Activated naive CD4-positive, alpha-beta T cell treated with Interleukin-2 at 50 U/mL for 16 hours (primary cell): ENCODE measurements at places on chromosomes 5 and 9.

GRCh38 chr9:129558551-129559505, 62.1 kb downstream of the C9orf50 start:
- no peak for DNase-seq

GRCh38 chr9:20925256-20926045, 106.0 kb downstream of the HACD4 start:
- DNase-seq: no peak

- peak; percentile 49 for DNase-seq
These were observed 55.3 kb downstream of the FYB1 start for GRCh38 chr5:39164016-39164415.

DNA sequence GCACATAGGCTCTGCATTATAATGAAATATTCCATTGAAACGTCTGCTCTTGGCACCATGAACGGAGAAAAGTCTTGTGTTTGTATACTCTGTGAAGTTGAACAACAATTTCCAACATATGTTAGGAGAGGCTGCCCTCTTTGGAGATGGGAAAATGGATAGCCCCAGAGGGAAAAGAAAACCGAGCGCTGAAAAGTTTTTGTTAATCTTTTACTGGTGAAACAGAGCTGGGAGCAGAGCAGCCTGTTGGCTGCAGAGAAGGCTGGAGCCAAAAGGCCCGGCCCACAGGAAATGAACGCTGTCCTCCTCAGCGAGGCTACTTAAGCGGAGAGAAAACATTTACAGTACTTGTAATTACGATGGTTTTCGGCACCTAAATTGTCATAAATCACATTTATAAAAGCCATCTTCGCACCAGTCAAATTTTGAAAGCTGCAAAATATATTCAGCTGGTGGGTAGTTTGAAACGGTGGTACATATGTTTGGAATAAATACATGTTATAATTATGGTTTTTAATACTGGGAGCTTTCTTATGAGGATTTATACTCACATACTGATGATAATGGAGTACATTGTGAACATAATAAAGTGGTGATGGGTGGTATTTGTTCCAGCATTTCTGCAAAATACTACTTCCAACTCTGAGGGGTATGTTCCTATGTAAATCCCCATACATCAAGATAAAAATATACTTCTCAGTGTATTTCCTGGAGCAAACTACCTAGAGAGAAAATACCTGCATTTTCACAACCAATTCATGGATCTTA, 129.6 kb upstream of the CNTLN start:
- no peak for DNase-seq

DNA sequence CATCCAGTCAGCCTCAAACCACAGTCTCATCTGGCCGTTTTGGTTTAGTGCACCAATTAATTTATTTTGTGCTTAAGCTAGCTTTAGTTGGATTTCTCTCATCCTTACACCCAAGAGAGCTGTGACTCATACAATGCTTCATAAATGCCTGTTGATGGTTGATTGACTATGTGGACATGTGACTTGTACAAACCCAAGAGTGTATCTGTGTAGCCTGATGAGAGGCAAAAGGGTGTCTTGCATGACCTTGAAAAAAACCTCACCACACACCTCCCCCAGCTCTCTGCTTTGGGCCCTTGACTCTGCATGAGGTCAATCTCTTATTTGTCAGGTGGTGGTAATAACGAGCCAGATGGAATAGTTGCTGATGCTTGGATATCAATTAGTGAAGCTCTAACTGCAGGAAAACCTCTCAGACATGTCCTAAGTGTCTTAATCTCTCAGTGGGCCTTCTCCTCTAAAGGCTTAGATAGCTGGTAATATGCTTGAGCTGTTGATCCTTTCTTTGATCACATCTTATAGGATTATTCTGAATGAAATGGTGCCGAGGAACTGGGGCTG, 10.6 kb upstream of the GLRA1 start:
- no peak for DNase-seq
